ENCODE measurements at places on chromosomes 5 and 9.

DNA sequence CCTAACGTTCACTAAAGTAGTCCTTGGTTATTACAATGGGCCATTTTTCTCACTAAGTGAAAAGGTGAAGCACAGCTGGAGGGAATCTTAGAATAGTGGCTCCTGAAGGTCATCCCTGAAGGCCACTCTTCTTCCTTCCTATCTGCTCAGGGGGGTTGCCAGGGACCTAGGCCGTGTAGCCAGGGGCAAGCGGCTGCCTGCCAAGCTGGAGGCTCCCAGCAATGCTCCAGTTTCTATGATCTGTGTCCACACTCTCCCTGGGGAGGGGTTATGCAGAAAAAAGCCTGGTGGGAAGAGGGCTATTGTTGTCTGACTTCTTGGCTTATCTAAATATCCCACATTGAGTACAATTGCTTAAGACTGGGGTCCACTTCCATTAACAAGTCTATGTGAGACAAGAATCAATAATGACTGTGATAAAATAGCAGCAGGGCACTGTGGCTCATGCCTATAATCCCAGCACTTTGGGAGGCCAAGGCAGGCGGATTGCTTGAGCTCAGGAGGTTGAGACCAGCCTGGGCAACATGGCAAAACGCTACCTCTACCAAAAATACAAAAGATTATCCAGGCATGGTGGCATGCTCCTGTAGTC lies 3.8 kb downstream of the NMRK1 start:
- no peak for DNase-seq

GRCh38 chr5:39208471-39208870 lies 10.9 kb downstream of the FYB1 start:
- DNase-seq: no peak

DNA sequence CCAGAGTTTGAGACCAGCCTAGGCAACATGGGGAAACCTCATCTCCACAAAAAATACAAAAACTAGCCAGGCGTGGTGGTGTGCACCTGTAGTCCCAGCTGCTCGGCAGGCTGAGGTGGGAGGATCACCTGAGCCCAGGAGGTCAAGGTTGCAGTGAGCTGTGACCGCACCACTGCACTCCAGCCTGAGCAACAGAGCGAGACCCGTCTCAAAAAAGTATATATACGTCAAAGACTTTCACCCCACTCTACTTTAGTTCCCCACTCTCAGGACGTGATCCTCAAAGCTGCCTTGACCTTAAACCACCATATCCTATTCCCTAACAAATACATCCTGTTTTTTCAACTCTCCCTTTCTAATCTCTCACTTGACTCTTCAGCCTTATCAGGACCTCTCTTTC lies 41.0 kb downstream of the PCDHGC5 start:
- no peak for DNase-seq

- no peak for DNase-seq
Measured at GRCh38 chr5:134037160-134037559, 32.4 kb upstream of the VDAC1 start.

GRCh38 chr5:132526974-132527564 lies 16.3 kb downstream of the IL5 start:
- DNase-seq: no peak

DNA sequence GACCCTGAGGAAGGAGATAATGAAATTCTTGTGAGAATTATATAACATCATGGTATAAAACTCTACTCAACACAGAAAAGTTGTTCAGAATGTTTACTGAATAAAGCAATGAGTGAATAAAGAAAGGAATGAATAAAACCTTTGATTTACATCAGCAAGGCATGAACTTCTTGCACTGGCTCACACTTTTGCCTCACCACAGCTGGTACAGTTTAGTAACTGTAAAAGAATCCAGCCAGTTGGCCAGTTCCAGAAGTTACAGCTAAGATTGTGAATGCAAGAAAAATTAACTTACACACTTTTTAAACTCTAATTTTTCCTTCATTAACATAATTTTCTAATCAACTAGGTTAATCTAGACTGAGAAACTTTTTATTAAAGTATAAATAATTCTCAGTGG lies 490.9 kb downstream of the NFIB start:
- no peak for DNase-seq

- no peak for DNase-seq
Measured at GRCh38 chr9:82456642-82457041, 468.1 kb downstream of the SPATA31D1 start.

DNA sequence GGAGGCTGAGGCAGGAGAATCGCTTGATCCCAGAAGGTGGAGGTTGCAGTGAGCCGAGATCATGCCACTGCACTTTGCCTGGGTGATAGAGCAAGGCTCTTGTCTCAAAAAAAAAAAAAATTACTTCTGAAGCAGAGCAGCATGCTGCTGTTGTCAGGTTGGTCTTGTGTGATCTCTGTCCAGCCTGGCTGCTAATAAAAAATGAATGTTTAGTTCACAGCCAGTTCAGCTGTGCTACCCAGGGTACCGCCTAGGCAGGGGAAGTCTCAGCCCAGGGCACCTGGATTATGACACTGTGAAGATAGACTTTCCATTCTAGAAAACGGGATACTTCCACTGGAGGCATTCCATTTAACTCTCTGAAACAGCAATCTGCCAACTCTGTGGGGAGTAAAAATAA lies 23.5 kb upstream of the ABCA1 start:
- no peak for DNase-seq

- no peak for DNase-seq
Measured at GRCh38 chr5:179800696-179801201, 5.9 kb downstream of the MGAT4B start.

- no peak for DNase-seq
Measured at GRCh38 chr5:16776611-16777251, 159.4 kb downstream of the MYO10 start.

DNA sequence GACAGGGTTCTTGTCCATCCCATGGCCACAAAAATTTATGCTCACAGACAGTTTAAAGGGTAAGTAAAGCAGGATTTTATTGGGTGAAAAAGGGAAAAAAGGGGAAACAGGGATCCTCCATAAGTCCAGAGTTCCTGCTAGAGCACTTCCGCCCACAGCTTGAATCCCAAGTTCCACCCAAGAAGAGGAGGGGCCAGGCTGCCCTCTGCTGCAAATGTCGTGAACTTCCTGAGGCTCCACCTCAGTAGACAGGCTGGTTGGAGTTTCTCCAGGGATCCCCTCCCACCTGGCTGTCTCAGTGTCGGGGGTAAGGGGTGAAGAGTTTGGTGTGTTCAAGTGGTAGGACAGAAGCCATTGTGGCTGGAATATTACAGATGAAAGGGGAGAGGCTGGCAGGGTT lies 275.0 kb upstream of the SGCD start:
- peak; percentile 62 for DNase-seq

GRCh38 chr9:78406146-78406545 lies 109.2 kb downstream of the PSAT1 start:
- no peak for DNase-seq

GRCh38 chr9:35661756-35662350 lies 3.1 kb downstream of the ARHGEF39 start:
- DNase-seq: no peak

- no peak for DNase-seq
Measured at GRCh38 chr9:504921-505740, 290.5 kb downstream of the DOCK8 start.

DNA sequence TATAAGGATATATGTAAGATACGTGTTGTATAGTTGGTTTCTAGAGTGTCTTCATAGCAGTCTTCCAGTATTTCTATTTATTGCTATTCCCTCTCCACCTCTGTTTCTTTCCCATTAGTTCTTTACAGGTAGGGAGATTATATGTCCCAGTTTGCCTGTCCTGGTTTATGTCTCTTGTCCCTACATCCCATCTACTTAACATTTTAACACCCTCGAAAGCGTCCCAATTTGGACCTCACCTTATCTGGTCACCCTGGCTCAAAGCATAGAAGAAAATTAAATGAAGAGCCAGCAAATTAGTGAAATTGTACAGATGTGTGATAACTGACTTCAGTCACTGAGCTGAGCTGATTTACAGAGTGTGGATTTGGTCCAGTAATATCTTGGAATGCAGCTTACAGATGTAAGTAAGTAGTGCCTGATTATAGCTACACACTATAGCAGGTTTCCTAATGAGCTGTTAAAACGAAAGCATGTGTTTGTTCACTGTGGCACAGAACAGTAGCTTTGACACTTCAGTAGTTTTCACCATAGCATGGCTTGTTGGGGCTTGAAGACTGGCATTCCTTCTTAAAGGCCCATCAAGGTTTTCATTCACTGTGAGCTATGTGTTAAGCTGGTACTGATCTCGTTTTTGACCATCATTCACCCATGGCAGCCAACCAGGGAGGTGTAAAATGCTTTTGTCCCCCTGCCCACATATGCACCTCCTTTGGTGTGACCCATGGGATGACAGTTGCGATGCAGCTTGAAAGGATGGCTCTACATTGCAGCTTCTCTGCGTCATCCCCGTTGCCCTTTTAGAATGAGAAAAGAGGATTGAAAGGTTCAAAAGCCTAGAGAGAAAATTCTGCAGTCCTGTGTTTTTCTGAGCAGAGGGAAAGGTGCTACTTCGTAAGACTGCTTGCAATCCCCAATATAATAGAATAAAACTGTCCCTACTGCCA lies 192.1 kb upstream of the DMRT1 start:
- DNase-seq: no peak

DNA sequence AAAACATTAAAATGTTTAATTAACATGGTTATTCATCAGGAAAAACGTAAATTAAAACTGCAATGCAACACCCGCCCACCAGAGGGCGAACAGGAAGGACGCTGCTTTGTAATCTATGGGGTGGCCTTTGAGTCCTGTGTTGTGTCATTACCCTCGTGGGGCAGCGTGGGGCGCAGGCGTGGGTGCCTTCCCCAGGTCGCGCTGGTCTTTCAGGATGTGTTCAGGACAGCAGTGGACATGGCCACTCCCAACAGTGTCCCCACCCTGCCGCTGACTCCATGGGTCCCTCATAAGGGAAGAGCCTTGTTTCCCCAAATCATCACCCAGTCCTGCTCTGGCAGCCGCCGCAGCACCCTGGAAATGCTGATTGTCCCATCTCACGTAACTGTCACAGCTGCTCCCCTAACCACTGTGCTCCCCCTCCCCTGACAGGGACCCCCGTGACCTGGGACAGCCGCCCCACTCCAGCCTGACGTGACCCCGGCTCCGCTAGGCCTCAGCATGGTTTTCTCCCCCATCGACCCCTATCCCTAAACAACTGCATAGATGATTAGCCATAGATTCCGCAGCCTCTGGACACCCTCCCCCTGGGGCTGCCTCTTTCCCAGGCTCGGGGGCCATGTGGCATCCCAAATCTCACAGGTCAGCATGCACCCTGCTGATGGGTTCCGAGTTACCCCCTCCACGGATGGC lies 36.4 kb downstream of the GLT6D1 start:
- no peak for DNase-seq

DNA sequence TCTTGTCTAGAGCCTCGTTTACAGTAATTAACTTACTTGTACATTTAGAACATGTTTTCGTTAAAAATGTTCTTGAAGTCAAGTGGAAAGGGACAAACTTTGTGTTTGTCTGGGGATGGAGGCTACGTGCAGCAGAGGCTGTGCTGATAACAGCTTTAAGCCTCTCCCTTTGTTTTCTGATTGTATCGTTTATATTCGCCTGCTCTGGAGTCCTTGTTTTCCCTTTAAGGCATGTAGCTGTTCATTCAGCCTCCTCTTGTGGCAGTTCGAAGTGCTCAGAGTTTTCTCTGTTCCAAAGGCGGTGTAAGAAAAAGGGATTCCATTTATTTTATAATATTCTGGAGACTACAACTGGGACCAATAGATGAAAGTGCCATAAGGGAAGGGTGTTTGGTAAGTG lies 1.9 kb downstream of the SLC36A1 start:
- DNase-seq: no peak

GRCh38 chr9:128809036-128809599 lies 9.2 kb upstream of the ENDOG start:
- DNase-seq: no peak
